Right atrium auricular region (tissue), 2 donors: ENCODE measurements at places on chromosomes 12 and 14.

DNA sequence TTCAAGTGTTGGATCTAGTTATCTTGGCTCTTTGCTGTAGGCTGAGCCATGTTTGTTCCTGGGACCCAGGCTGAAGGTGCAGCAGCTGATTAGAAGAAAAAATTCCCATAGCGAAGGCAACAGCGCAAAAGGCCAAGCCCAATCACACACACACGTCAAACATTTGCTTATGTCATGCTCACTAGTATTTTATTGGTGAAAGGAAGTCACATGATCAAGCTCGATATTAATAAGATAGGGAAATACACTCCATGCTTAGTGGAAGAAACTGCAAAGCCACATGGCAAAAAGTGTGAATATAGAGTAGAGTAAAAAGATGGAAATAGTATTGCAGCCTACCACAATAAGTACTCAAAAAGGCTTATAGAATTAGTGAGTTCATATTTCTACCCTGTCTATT lies 373.5 kb upstream of the FAR2 start:
- H3K27ac ChIP-seq: no peak overlapping the region
- no peaks in the 10 kb centered on the region for H3K4me1 ChIP-seq
- no peaks in the 10 kb centered on the region for H3K27me3 ChIP-seq
- no peaks in the 10 kb centered on the region for H3K36me3 ChIP-seq

GRCh38 chr12:120640861-120641833 lies 721 bp downstream of the CABP1 start:
- H3K4me3 ChIP-seq: peak overlapping the region; percentile 34
- peaks cover 15% of the 10 kb centered on the region for H3K4me1 ChIP-seq
- H3K27ac ChIP-seq: no peak overlapping the region
- no peaks in the 10 kb centered on the region for H3K27me3 ChIP-seq
- H3K36me3 ChIP-seq: no peaks in the 10 kb centered on the region

DNA sequence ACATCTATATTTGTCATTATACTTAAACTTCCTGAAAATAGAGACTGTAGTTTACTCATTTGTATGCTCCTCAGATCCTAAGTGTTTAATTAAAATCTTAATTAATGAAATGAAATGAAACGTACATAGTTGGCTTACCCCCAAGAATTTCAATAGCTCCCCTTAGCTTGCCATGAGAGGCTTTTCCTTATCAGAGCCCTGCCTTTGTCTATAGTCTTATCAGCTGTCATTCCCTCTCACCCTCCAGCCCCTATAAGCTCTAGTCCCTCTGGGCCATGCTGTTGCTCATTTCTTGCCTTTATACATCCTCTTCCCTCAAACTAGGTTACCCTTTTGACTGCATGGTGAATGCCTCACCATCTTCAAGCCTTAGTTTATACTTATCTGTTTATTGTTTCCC lies 1.1 kb upstream of the RTRAF start:
- DNase-seq: no peak
- no peak overlapping the region for H3K4me3 ChIP-seq
- peak overlapping the region; percentile 83 for H3K27ac ChIP-seq
- peaks cover 21% of the 10 kb centered on the region for H3K36me3 ChIP-seq
- H3K27me3 ChIP-seq: no peaks in the 10 kb centered on the region

- peak overlapping the region; percentile 88 for H3K27ac ChIP-seq
- DNase-seq: no peak
- H3K4me1 ChIP-seq: peaks cover 40% of the 10 kb centered on the region
- no peak overlapping the region for H3K4me3 ChIP-seq
- H3K36me3 ChIP-seq: no peaks in the 10 kb centered on the region
- no peaks in the 10 kb centered on the region for H3K27me3 ChIP-seq
Observed at GRCh38 chr12:508795-509194, 49.1 kb downstream of the B4GALNT3 start.

GRCh38 chr14:93113678-93114067 lies 2.1 kb downstream of the ITPK1 start:
- H3K27me3 ChIP-seq: no peaks in the 10 kb centered on the region
- peak overlapping the region; percentile 71 for H3K4me3 ChIP-seq
- peaks cover 52% of the 10 kb centered on the region for H3K4me1 ChIP-seq
- H3K27ac ChIP-seq: peak overlapping the region; percentile 99
- no peaks in the 10 kb centered on the region for H3K36me3 ChIP-seq

DNA sequence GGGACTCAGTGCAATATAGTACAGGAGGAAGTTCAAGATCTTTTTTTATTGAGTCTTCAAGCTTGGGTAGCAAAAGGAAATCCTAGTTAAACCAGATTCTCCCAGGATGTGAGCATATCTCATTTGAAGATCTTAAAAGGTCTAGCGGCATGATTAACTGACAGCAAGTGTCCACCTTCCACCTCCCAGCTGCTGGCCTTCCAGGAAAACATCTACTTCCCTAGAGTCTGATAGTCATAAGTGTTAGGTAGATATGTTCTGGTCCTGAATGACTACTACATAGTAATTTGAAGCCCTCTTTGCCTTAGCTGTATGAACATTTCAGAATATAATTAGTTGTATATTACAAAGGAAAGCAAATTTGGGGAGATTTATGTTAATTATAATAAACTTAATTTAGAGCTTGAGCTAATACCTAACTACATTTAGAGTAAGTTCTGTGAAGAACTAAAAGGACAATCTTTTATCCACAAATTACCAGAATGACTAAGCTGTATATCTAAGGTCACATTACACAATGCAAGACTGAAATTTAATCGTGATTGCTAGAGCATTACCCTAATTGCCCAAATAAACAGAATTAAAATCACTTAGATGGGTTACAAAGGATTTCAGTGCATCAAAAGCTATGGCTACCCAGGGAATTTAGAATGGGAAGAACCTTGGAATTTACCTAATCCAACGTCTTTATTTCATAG lies 9.9 kb downstream of the LGR5 start:
- DNase-seq: no peak
- H3K4me1 ChIP-seq: no peaks in the 10 kb centered on the region
- no peak overlapping the region for H3K4me3 ChIP-seq
- H3K27ac ChIP-seq: no peak overlapping the region
- H3K27me3 ChIP-seq: no peaks in the 10 kb centered on the region

DNA sequence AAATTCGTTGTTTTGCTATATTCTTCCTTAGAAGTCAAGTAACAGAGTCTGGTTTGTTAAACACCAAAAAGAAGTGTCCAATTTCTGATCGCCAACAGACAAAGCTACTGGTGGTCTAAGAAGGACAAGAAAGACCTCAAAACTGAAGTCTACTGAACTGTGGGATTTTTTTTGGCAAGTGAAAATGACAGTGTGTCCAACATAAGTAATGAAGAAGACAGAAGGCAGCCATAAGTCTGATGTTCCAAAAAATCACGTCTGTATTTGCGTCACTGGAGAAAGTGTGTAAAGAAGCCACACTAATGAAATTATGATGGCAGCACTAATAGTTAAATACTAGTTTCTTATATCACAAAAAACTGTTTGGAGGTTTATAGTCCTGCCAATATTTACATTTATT lies 32.6 kb downstream of the WASHC3 start:
- no peak overlapping the region for H3K4me3 ChIP-seq
- no peaks in the 10 kb centered on the region for H3K27me3 ChIP-seq

DNA sequence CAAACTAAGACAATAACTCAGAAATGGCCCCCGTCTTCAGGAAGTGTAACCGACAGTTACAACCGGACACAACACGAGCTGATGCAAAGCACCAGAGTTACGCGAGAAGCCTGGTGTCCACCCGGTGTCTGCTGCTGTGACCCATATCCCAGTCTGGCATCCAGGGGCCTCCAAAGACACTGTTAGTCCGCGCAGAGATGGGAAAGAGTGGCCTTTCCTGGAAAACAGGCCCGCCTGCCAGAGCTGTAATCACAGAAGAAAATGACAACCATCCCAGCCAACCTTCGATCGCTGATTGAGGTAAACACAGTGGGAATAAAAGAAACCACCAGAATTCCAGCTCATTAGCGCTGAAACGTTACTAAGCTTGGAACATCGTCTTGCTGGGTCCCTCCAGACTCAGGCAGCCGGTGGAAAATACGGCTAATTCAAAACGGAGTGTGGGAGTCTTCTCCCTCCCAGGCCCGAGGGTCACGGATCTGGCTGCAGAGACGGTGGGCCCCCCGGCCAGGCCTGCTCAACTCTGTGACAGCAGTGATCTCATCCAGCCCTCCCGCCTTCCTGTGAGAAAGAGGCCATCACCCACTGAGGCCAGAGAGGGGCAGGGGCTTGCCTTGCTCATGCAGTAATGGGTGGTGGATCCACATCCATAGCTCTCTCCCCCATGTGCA lies 273.9 kb upstream of the RTL1 start:
- no peaks in the 10 kb centered on the region for H3K36me3 ChIP-seq
- DNase-seq: peak; percentile 54
- H3K4me1 ChIP-seq: no peaks in the 10 kb centered on the region
- no peak overlapping the region for H3K4me3 ChIP-seq
- H3K27ac ChIP-seq: no peak overlapping the region

DNA sequence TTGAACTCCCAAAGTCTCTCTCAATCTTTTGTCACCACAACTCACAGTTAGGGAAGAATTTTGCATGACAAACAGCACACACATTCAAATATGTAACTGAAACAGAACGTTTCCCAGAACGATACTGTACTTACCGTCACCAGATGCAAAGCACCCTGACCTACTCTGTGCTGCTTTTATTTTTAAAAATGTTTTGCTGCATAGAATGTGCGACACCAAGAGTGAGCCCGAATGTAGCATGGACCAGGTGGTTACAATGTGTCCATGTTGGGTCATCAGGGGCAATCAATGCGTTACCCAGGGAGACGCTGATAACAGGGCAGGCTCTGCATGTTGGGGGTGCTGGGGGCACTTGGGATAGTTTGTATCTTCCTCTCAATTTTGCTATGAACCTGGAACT lies 14.6 kb upstream of the EIF5 start:
- no peak overlapping the region for H3K27ac ChIP-seq
- no peak overlapping the region for H3K4me3 ChIP-seq
- no peaks in the 10 kb centered on the region for H3K4me1 ChIP-seq
- no peak for DNase-seq
- H3K27me3 ChIP-seq: no peaks in the 10 kb centered on the region

GRCh38 chr14:73238941-73239340 lies 1.6 kb downstream of the PAPLN start:
- no peaks in the 10 kb centered on the region for H3K36me3 ChIP-seq
- H3K4me1 ChIP-seq: no peaks in the 10 kb centered on the region
- H3K27me3 ChIP-seq: no peaks in the 10 kb centered on the region
- no peak overlapping the region for H3K27ac ChIP-seq
- DNase-seq: no peak

DNA sequence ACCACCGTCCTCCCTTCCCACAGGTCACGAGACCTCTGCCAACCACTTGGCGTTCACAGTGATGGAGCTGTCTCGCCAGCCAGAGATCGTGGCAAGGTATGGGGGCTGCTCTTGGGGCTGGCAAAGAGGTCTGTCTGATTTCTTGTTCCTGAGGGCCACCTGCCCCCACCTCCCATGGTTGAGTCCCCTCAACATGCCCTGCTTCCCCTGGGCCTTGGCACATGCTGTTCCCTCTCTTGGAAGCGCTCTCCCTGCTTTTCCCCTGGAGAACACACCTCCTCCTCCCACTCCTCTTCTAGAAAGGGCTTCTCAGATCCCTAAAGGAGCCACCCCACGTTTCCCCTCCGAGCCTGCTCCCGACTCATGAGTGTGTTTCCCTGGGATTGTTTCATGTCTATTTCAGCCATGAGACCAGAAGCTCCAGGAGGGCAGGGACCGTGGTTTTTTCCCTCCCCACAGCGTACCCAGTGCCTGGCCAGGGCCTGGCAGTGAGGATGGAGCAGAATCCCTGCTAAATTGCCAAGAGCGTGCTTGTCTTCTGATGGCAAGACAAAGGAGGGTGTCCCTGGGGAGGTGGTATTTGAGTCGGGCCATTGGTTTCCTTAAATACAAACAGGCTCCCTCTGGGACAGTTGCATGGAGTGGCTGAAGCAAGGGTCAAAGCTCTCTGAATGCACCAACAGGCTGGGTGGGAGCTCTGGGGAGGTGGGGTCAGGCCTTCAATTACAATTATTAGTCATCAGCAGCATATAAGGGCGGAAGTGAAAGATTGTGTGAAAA lies 34.1 kb downstream of the CYP46A1 start:
- no peak overlapping the region for H3K27ac ChIP-seq
- H3K4me3 ChIP-seq: no peak overlapping the region
- peak; percentile 44 for DNase-seq
- no peaks in the 10 kb centered on the region for H3K27me3 ChIP-seq

- H3K4me3 ChIP-seq: no peak overlapping the region
- DNase-seq: no peak
- H3K36me3 ChIP-seq: no peaks in the 10 kb centered on the region
- H3K27ac ChIP-seq: no peak overlapping the region
- peaks cover 50% of the 10 kb centered on the region for H3K4me1 ChIP-seq
Observed at GRCh38 chr14:91377700-91378652, 39.6 kb downstream of the CCDC88C start.

DNA sequence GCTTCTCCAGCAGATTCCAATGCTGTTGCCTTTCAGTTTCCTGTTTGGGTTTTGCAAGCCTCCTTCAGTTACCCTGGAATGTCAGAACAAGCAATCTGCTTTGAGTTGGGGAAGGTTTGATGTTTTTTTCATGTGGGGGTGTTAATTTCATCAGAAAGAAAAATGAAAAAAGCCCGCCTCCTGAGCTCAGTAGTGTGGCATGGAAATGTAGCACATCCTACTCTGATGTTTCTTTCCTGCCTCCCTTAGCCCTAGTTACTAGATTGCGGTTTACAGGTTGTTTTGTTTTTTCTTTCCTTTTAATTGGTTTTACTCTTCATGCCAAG lies 22.6 kb downstream of the IFNG-AS1 start:
- H3K4me3 ChIP-seq: no peak overlapping the region
- no peaks in the 10 kb centered on the region for H3K4me1 ChIP-seq
- H3K27me3 ChIP-seq: no peaks in the 10 kb centered on the region
- DNase-seq: no peak
- no peaks in the 10 kb centered on the region for H3K36me3 ChIP-seq

DNA sequence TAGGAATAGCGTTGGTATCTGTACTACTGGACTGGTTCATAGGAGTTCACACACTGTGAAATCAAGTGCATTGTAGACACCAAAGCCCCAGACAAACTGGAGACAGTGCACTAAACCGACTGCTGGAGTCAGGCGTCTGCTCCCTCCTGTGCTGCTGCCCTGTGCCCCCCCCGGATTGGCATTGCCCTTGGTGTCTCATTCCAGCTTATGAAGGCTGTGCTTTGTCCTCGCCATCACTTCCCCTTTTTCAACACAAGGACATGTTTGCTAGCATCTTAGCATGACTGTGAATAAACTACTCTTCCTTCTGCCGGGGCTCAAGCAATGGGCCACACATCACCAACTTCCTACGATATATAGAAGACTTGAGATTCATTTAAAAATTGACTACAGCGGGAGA lies 84.0 kb downstream of the TMCC3 start:
- no peak overlapping the region for H3K27ac ChIP-seq
- H3K27me3 ChIP-seq: no peaks in the 10 kb centered on the region
- H3K4me3 ChIP-seq: no peak overlapping the region
- H3K36me3 ChIP-seq: no peaks in the 10 kb centered on the region
- DNase-seq: no peak
